ENCODE measurements at places on chromosomes 11 and 22. TPM values are rescaled to one million over a fixed set of nuclear protein-coding genes. Genes with fewer than 3 reads are reported as not detected.

- peak overlapping the region; percentile 18 for H3K4me3 ChIP-seq
- peaks cover 6% of the 10 kb centered on the region for H3K27me3 ChIP-seq
- H3K27ac ChIP-seq, result peak overlapping the region; percentile 32
- no peaks in the 10 kb centered on the region for H3K36me3 ChIP-seq
These were observed 802 bp downstream of the TENM4 start for GRCh38 chr11:79439886-79440570.

DNA sequence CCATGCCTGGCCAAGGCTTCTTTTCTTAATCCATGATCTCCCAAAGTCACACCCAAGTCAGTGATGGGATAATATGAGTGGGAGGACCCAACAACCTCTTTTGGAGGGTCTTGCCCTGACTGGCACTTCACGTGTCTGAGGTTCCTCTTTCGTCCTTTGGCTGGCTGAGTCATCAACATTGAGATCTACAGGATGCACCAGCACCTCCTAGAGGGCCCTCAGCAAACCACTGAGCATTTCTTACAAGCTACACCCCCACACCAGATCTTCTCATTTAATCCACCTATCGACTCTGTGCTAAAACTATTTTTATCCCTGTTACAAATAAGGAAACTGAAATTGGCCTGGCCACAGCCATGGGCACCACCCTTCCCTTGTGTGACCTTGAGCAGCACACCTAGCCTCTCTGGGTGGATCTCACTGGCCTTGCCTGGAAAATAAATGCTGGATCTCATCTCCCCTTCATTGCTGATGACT is 63.4 kb downstream of the FLI1 start:
- H3K36me3 ChIP-seq, result no peaks in the 10 kb centered on the region
- no peak for DNase-seq
- no peaks in the 10 kb centered on the region for H3K4me1 ChIP-seq
- H3K4me3 ChIP-seq, result no peak overlapping the region

- no peaks in the 10 kb centered on the region for H3K27me3 ChIP-seq
- H3K27ac ChIP-seq, result no peak overlapping the region
- H3K36me3 ChIP-seq, result no peaks in the 10 kb centered on the region
- DNase-seq, result no peak
- H3K4me3 ChIP-seq, result no peak overlapping the region
These were observed 18.6 kb upstream of the PANX3 start for GRCh38 chr11:124592627-124593026.

Gene LARGE2
- polyA plus RNA-seq, result 18.4 TPM

Gene FAT3
- polyA plus RNA-seq, result 0.22 TPM

Gene PDE3B
- polyA plus RNA-seq, result 5.7 TPM

Gene CD248
- 9.2 TPM for polyA plus RNA-seq

GRCh38 chr11:4095509-4096230 is 1.1 kb downstream of the RRM1 start:
- DNase-seq, result no peak
- H3K27me3 ChIP-seq, result no peaks in the 10 kb centered on the region
- H3K36me3 ChIP-seq, result peaks cover 7% of the 10 kb centered on the region
- H3K27ac ChIP-seq, result peak overlapping the region; percentile 87
- peak overlapping the region; percentile 30 for H3K4me3 ChIP-seq
- H3K4me1 ChIP-seq, result peaks cover 8% of the 10 kb centered on the region

Gene TRIM6
- 2.1 TPM for polyA plus RNA-seq

DNA sequence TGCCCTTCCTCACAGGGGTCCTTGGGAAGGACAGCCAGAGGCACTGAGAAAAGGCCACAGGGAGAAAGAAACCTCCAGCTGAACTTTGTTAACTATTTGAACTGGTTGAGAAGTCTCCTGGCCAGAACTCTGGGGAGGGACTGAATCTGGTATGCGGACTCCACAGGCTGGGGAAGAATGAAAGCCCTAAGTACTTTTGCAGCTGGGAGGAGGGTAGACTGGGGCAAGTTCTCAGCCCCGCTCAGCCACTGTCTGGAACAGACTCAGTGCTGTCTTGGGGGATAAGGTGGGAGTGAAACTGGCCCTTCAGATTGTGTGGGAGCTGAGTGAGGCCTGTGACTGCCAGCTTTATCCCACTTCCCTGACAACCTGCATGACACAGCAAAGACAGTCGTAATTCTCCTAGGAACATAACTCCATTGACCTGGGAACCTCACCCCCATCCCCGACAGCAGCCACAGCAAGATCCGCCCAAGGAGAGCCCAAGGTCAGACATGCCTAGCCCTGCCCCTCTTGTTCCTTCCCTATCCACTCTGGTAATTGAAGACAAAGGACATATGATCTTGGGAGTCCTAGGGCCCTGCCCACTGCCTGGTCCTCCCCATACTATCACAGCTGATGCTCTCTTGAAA is 475.1 kb upstream of the CNTN5 start:
- no peaks in the 10 kb centered on the region for H3K27me3 ChIP-seq
- no peaks in the 10 kb centered on the region for H3K4me1 ChIP-seq

GRCh38 chr11:61803889-61804647 is 11.4 kb downstream of the FEN1 start:
- H3K4me3 ChIP-seq, result no peak overlapping the region
- peaks cover 3% of the 10 kb centered on the region for H3K4me1 ChIP-seq
- peaks cover 42% of the 10 kb centered on the region for H3K36me3 ChIP-seq
- H3K27ac ChIP-seq, result no peak overlapping the region
- no peaks in the 10 kb centered on the region for H3K27me3 ChIP-seq
- no peak for DNase-seq

DNA sequence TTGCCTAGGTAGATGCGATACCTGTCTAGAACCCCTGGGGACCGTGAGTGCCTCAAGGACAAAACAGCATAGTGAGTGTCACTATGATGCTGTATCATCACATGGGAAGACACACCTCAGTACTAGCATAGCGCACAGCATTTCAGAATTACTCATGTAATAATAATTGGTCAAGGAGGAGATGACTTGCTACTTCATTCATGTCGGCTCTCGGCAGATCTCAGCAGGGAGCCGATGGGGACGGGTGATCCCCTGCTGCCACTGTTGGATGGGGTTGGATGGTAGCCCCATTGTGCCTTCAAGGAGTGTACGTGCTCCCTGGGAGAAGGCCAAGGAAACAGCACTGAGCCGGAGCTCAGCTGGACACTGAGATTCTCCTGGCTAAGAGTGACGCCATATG is 186.9 kb downstream of the EFCAB6 start:
- no peak overlapping the region for H3K27ac ChIP-seq
- H3K27me3 ChIP-seq, result no peaks in the 10 kb centered on the region
- H3K36me3 ChIP-seq, result no peaks in the 10 kb centered on the region
- no peak for DNase-seq

Gene CRACR2B
- 19.1 TPM for polyA plus RNA-seq

All from lung (tissue), 17 donors.